ENCODE measurements at places on chromosomes 5 and 9.

GRCh38 chr5:176559683-176560082, 10.5 kb downstream of the CDHR2 start:
- no peak for DNase-seq

GRCh38 chr5:97400537-97400936, 217.5 kb upstream of the RIOK2 start:
- no peak for DNase-seq

GRCh38 chr9:81529556-81530193, 159.7 kb downstream of the TLE1 start:
- DNase-seq, result peak; percentile 60

DNA sequence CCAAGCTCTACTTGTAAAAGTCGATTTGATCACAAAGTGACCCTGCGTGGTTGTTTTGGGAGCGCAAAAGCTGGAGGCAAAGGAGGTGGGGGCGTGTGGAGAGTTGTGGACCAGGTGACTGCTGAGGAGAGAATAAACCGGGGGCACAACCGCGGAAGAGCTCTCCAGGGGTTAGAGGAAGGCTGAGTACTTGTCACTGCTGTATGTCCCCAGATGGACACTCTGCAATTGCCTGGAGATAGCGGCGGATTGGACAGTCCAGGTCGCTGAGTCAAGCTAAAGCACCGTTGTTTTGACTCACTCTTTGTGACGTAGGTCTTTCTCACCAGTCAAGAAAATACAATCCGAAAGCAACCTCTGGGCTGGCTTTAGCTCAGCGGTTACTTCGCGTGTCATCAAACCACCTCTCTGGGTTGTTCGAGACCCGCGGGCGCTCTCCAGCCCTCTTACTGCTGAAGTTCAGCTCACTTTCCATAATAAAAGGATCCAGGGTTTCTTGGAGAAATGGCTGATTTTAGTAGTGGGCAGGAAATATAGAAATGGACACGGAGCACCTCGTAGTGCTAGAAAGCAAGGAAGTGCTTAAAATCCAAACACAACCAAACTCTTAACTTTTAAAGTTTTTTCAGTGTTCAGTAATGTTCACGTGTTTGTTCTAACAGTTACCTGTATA, 25.7 kb downstream of the ZMAT2 start:
- DNase-seq, result peak; percentile 79

DNA sequence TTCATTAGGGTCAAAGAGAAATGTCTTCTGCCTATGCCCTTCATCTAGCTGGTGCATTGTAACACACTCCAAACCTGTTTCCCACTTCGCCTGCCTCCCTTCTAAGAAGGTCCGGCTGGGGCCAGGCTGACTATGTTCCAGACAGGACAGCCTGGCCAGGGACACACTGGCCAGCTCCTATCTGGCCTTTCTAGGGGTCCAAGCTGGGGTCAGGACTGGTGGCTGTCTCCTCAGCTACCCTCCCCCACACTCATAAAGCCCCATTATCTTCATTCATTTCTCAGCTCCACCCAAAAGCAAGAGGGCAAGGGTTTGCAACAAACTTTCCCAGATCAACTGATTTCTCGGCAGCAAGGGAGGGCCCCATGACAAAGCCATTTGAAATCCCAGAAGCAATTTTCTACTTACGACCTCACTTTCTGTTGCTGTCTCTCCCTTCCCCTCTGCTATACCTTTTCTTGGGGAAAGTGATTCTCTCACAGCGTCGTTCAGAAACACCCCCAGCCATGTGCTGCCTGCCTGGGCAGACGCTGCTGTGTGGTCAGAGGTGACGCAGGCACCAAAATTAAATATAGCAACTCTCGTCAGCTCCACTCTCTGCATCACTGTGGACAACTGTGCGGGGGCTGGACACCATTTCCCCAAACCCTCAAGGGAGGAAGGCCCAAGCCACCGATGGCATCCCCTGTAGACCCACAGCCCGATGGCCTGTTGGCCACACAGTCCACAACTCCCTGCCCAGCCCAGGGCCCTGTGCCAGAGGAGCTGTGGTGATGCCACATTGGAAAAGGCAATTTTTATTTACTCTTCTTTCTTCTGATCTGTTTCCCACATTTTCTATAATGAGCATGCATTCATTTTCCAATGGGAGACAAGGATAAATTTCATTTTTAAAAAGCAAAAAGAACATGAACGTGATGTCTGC, 6.1 kb downstream of the IL13 start:
- DNase-seq, result peak; percentile 38

DNA sequence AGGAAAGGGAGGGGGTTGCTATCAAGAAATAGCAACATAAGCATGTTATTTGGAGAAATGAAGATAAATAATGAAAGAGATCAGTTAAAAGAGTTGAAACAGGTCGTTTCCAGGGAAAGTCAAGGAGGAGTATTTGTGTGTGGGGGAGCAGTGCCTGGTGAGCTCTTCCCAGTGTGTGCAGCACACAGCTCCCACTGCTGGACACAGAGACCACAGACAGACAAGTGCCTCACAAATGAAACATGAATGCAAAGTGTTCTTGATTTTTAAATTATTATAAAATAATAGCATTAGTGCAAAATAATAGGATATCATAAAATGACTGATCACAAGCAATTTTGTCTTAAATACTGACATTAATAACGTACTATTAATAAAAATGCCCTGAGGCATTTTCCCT, 40.8 kb downstream of the LIFR start:
- peak; percentile 45 for DNase-seq

- no peak for DNase-seq
These were observed 12.9 kb downstream of the RALGDS start for GRCh38 chr9:133107961-133108793.

DNA sequence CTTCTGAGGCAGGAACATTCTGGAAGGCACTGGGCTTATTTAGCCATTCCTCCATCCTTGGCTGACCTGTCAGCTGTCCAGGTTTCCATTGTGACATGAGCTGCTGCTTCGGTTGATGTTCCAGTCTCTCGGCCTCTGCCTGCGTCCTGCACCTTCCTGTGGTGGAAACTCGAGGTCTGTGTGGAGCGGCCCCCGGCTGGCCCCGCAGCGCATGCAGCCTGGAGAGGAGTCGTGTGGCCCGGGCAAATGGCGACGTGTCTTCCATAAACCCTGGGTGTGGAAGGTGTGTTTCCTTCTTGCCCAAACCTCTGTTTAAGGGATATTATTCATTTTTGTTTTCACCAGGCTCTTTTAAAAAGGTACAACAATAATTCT, 36.5 kb upstream of the SLC9A3 start:
- no peak for DNase-seq

- no peak for DNase-seq
These were observed 149.0 kb downstream of the AOPEP start for GRCh38 chr9:94875300-94876020.

GRCh38 chr9:89768650-89769071, 163.8 kb downstream of the GADD45G start:
- no peak for DNase-seq

DNA sequence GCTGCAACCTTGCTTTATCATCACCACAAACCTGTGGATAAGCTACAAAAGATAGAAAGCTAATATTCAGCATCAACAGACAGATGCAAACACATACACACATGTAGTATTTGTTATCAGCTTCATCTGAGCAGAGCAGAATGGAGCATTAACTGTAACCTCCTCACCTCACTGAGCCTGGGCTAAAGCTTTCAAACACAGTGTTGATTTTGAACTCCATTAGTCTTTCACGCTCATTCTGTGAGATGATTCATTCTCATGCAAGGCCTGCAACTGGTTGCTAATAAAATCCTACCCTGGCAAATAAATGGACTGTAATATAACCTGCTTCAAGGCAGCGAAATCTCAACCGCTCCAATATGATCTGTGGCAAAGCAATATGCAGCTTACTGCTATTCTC, 1360.6 kb upstream of the ACO1 start:
- DNase-seq, result no peak

DNA sequence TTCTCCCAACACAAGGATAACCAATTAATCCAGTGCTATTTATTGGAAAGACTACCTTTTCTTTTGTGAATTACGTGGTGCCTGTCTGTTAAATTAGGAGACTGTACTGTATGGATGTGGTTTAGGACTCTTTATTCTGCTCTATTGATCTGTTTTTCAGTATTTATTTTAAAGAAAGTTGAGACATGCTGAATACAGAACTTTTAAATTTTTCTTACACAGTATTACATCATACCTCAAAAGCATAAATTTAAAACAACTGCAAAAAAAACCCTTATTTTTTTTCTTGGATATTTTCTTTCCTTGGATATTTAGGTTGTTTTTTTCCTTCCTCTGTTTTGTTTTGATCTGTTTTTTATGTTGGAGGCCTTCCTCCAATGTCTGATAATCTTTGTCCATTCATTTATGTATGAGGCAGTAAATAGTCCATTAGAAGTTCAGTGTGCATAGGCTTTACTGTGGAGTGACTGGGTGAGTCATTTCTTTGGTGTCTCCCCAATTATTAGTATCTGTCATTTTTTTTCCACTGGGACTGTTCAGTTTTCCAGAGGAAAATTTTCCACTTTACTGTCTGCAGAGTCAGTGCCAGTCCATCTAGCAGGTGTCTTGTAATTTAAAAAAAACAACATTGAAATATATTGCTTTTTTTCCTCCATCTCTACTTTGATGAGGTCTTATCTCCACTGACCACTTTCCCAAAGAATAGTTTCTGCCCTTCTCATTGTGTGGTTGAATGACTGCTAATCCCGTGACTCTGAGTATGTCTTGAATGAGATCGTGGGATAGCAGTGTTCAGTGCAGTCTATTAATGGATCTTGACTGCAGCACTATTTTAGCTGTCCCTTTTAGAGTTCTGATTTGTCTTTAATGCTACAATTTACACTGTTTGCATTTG, 15.2 kb downstream of the CYSTM1 start:
- DNase-seq, result no peak

- no peak for DNase-seq
These were observed 95.8 kb downstream of the BRINP1 start for GRCh38 chr9:119273325-119273904.

- no peak for DNase-seq
These were observed 53.9 kb downstream of the TTLL11 start for GRCh38 chr9:122039234-122039633.

DNA sequence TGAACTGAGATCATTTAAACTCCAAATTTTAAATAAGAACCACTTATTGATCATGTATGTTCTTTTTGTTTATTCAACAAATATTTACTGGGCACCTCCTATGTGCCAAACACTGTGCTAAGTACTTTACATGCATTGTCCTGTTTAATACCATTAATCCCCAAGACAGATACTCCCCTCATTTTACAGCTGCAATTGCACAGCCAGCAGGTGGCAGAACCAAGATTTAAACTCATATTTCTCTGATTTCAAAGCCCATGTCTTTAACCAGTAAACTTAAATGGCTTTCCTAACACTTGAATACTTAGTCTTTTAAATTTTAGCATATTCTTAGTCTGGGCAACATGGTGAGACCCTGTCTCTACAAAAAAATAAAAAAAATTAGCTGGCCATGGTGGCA, 43.4 kb upstream of the KIAA1958 start:
- DNase-seq, result peak; percentile 45

- peak; percentile 26 for DNase-seq
These were observed 141.7 kb downstream of the HTR1A start for GRCh38 chr5:63820577-63820976.

DNA sequence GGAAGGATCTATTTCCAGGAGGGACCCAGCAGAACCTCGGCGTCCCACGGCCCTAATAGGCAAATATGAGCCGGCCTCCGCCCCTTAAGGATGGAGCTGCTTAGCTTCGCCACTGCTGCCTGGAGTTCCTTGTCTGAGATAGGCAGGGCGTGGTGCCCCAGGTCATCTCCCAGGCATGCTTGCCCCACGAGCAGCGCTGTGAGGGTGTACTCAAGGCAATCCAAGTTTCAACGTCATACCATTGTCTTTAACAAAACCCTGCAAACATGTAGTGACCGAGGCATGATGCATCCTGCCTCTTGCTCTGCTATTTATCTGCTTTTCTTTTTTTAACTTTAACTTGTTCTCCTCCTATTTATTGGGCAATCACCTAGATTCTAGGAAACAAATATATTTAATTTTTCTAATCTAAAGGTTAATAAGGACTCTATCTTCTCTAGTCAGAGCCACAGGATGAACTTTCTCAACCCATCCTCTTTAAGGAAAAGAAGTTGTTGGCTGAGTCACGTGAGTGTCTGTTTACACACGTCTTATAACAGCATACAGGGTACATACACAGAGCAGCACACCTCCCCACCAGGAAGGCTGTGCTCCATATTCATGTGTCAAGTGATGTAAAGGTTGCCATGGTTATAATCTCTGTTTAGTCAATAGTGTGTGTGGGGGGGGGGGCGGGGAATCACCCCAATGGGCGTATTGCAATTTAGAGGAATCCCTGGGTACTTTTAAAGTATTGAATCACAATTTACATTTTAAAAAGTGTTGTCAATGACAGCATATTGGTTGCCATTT, 27.3 kb upstream of the ZSWIM6 start:
- peak; percentile 75 for DNase-seq

DNA sequence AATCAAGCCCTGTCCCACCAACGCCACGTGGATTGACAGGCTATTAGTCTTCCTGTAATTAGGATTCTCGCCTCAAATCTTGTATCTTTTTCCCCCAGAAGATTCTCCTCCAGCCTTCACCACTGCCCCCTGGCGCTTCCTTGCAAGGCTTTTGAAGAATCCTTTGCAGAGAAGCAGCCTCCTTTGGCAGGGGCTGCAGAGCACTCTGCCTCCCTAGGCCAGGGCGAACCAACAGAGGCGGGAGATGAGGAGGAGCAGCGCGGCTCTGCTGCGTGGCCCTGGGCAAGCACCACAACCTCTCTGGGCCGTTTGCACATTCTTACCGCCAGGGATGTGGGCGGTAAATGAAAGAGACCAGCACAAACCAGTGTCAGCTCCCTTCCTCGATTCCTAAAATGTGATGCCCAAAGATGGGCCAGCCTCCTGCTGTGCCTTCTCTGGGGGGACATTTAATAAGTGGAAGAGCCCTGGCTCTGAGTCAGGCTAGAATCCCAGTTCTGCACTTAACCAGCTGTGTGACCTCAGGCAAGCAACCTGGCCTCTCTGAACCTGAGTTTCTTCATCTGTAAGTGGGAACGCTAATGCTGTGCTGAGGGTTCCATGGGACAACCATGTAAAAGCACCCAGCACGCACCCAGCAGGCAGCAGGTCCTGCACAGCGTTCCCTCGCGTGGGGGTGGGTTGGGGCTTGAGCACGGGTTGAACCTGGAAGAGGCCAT, 128.6 kb downstream of the KCNIP1 start:
- DNase-seq, result no peak

DNA sequence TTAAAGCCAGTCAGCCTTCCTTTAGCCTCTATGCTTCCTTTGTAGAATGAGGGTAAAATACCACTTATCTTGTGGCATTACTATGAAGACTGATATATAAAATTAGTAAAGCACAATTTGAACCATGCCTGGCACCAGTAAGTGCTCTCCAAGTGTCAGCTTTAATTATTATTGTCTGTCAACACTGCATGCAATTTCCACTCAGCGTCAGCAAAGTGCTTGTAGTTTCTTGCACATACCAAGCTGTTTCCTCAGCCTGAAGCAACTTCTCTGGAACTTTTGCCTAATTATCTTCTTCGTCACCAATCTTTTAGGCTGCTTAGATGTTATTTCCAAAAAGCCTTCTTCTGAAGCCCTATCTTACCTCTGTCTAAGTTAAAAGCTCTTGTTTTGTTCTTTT, 177.3 kb downstream of the CDC42SE2 start:
- no peak for DNase-seq

GRCh38 chr5:22076586-22076985, 776.6 kb downstream of the CDH12 start:
- no peak for DNase-seq

GRCh38 chr5:174111287-174111973, 65.9 kb downstream of the NSG2 start:
- no peak for DNase-seq

Measured in stomach (tissue), 19 donors.